GOT3 (cell line): ENCODE measurements at places on chromosomes 6 and 20.

GRCh38 chr20:19540392-19540791 is 217.7 kb upstream of the RIN2 start:
- no peak for DNase-seq

DNA sequence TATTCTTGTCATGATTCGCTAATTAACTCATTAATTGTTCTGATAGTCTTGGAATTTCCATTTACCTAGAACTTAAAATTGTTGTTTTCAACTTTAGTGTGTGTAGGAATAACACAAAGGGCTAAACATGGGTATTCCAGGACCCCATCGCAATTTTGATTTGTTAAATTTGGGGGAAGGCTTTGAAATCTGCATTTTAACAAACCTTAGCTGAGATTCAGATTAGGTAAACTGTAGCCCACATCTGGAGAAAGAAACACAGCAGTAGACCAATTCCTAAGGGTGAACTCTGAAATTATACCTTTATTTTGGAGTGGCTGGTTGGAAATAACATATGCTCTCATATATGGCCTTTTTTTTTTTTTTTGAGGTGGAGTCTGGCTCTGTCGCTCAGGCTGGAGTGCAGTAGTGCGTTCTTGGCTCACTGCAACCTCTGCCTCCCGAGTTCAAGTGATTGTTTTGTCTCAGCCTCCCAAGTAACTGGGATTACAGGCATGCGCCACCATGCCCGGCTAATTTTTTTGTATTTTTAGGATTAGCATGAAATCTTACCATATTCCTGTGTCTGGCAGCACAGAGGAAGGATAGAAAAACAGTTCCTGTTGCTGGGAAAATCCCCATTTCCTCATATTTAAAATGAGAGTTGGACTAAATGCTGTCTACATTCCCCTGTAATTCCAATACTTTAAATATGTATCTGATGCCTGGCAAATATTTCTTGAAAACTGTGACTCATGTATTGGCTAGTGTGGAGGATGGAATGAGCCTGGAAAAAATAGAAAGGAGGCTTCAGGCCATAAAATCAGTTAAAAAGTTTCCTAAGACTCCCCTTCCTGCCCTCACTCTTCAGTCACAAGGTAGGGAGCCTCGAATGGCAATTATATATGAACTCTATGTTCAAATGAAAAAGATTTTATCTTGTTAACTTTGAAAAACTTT is 96.7 kb upstream of the FAM184A start:
- DNase-seq, result no peak

- no peak for DNase-seq
Measured at GRCh38 chr6:36676141-36677058, 2.1 kb upstream of the CDKN1A start.

DNA sequence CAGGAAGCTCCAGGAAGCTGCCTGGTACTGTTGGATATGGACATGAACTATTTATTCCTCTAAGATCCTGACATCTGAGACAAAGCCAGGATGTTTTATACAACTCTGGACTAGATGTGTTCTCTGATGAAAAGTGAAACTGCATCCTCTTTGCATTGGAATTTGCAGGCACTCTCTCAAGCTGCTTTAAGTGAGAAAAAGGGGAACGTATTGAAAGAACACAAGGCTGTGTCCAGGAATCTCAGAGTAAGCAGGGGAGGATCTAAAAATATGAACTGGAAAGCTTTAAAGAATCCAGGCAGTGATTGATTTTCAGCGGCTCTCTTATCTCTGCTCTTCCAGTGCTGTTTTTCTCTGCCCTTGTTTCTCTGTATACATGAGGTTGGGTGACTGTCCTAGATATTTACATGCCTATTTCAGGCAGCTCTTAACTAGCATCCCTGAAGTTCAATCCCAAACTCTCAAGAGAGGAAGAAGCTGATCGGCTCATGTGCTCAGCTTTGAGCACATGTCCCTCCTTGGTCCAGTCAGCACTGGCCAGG is 193.8 kb downstream of the PLCB4 start:
- DNase-seq, result no peak

DNA sequence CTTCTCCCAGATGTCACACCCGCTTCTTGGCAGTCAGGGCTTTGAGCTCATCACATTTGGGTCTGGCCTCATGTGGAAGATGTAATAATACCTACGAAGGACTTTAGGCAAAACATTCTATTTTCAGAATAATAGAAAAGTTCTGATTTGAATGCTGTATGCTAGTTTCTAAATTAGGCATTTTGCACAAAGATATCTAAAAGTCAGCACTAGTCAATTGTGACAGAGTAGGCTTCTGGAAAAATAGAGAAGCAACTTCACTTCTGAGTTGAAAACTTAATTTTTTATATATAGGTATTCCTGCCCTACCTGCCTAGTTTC is 38.3 kb upstream of the CD2AP start:
- DNase-seq, result no peak

- no peak for DNase-seq
Measured at GRCh38 chr6:84766118-84766798, 1.9 kb upstream of the TBX18 start.

- DNase-seq, result no peak
Measured at GRCh38 chr6:143150281-143150680, 89.6 kb downstream of the AIG1 start.

DNA sequence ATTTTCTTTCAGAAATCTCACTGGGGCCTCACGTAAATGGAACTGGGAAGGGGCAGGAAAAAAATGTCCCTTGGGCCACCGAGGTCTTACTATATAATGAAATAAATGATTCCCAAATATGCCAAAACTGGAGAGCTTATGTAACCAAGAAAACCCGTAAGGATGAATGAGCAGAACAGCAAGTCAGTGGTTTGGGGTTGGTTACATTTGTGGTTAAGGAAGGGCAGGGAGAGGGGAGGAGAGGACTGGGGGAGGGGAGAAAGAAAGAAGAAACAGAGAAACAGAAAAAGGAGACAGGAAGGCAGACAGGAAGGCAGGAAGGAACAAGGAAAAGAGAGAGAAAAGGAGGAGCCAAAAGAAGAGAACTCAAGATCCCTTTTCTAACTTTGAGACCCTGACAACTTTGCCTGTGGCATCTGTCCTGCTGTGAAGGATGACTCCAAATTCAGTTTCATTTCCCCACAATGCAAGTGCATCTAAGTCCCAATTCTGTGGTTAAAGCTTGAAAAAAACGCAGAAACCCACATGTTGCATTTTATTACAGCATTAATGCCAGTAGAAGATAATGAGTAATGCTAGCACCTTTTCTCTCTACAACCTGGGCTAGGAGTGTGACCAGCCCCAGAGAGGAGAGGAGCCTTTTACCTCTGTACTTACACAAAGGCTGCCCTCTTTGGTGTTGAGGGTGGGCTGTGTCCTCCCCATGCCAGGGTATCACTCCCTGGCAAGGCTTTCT is 10.8 kb upstream of the ARMC2 start:
- DNase-seq, result no peak

- no peak for DNase-seq
Measured at GRCh38 chr20:32482442-32483261, 102.5 kb downstream of the NOL4L start.

GRCh38 chr20:11891776-11892545 is 25.7 kb upstream of the BTBD3 start:
- peak; percentile 16 for DNase-seq

DNA sequence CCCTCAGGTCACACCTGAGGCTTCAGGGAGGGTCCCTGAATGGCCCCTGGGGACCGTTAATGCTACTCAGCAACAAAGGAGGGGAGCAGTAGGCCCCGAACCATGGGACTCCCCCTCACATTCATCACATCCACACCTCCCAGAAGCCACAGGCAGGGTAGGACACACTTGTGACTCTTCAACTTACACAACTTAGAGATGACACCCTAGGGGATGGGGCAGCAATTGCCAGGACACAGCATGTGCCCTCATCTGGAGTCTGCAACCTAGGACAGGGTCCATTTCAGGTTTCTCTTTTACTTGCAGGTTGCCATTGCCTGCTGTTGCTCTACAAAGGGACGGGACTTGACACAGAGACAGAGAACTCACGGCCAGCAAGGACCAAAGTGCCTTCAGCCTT is 770 bp downstream of the ULBP3 start:
- DNase-seq, result no peak

DNA sequence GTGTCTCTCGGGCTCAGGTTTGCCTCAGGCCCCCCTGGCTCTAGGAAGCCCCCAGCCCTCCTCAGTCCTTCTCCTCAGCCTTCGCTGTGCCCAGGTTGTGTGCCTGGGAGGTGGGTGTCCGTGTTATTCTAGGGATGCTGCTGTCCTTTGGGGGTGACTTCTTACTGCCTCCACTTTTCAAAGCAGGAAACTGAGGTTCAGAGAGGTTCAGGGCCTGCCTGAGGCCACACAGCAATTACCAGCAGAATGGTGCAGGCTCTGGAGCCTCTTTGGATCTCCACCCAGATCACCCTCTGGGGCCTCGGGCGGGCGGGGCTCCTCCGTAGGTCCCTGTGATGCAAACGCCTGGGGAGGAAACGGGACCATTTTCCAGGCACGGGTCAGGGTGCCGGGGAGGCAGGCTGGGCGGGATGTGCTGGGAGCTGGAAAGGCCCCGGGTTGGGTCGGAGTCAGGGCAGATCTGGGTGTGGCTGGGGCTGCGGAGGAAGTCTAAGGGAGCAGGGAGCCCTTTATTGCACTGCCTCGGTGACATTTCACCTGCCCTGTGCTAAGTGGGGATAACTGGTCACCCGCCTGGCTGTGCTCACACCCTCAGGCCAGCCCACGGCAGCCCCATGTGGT is 23.2 kb downstream of the GATA5 start:
- DNase-seq, result no peak

DNA sequence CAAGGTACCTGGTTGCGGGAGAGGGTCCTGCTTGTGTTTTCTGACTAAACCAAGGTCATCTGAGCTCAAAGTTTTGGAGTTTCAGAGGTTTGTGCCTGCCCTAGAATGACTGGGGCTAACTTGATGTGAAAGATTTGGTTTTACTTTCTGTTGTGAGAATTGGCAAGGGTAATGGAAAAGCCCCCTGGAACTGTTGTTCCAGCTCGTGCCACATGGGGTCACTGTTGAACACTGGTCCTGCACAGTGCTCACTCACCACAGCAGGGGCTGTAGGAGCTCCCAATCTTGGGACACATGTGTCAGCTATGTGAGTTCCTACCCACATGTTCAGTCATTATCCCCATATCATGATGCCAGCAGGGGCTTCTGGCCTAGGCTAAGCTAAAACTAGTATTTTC is 6.5 kb downstream of the TGM6 start:
- no peak for DNase-seq

DNA sequence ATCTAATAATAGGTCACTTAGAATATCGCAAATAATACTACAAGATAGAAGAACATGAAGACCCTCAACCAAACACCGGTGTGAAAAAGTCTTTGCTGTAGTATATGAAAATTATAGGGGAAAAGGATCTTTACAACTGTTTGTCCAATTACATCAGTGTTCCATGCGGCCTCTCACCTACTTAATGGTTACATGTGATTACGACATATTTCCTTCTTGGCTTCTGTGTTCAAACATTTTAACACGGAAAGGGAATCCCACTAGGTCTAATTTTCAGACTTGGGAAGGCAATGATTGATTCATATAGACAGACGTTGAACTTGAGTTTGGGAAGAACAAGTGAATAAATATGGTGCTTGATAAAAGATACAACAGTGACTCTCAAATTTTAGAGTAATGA is 273.4 kb downstream of the KIF16B start:
- DNase-seq, result no peak

- DNase-seq, result no peak
Measured at GRCh38 chr6:161413355-161413771, 139.5 kb upstream of the AGPAT4 start.

DNA sequence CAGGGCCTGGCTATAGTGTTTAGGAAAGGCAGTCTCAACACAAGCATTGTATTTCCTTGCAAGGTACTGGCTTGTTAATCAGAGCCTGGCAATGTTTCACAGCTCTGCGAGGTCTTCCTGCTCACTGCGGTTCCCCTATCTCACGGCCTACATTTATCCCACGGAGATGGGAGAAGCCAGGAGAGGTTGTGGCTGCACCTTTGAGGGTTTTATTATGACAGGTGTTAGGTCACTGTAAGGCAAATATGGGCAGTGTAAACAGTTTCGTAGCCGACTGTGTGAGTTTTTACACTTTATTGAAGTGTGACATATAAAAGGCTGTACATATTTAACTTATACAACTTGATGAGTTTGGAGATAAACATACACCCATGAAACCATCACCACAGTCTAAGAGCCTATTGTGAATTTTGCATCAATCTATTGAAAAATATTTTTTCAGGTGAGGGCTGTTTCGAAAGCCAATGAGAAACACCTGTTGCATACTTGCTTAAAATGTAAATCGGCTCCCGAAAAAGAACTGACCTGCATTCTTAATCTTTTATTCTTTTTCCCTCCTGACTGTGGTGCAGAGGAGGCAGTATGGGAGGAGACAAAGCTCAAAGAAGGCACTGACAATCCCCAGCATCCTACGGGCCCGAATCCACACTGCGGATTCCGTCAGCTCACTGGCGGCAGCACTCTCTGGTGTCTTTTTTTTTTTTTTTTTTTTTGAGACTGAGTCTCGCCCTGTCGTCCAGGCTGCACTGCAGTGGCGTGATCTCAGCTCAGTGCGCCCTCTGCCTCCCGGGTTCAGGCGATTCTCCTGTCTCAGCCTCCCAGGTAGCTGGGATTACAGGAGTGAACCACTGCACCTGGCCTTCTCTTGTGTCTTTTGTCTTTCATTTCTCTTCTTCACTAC is 7.5 kb upstream of the RBM38 start:
- no peak for DNase-seq

- no peak for DNase-seq
Measured at GRCh38 chr6:162829013-162829742, 101.4 kb downstream of the PACRG start.

DNA sequence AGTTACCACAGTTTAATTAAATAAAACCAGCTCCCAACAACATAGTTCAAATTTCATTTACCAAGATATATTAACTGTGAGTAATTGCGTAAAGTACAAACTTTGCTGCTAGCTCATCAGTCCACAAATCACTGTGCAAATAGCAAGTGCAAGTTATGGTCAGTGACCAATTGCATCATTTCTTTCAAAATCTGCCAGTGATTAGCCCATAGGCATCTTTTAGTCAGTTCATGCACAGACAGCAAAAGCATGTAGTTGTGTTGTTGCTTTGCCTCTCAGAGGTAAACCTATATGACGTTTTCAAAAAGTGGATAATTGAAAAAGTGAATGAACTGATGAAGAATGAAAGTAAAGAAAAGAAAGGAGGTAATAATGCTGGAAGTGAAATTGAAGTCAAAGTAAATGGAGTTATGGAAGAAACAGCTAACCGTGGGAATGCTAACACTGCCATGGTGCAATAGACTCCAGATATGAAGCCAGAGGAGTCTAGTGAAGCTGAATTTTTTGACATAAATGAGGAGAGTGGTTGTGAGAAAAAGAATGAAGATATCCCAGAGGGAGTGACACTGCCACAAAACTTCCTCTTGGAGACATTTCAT is 36.5 kb downstream of the ENPP1 start:
- no peak for DNase-seq

DNA sequence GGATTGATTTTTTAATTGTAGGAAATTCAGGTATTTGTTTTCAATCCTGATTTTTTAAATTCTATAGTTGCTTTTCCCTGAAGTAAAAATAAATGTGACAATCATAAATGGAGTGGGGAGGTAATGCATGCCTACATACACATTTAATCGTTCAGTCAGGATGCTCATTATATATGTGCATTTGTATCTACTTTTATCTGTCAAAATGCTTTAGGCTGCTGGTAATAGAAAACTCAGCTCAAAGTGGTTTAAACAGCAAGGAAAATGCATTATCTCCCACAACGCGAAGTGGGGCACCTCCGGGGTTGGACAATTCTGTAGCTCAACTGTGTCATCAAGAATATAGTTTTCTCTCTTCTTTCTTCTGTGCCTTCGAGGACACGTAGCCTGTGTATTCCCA is 116.4 kb upstream of the SASH1 start:
- no peak for DNase-seq

GRCh38 chr6:128580224-128581110 is 60.1 kb upstream of the PTPRK start:
- no peak for DNase-seq

- DNase-seq, result no peak
Measured at GRCh38 chr6:131597446-131597845, 24.4 kb downstream of the ARG1 start.
